ENCODE measurements at places on chromosomes 11 and 22.
A peak's percentile ranks its signal among the peaks of the same experiment; 100 is the strongest.

- DNase-seq: no peak
Measured at GRCh38 chr22:33014621-33015020, 43.6 kb downstream of the SYN3 start.

- no peak for DNase-seq
Measured at GRCh38 chr22:29207562-29208501, 2.1 kb downstream of the EMID1 start.

DNA sequence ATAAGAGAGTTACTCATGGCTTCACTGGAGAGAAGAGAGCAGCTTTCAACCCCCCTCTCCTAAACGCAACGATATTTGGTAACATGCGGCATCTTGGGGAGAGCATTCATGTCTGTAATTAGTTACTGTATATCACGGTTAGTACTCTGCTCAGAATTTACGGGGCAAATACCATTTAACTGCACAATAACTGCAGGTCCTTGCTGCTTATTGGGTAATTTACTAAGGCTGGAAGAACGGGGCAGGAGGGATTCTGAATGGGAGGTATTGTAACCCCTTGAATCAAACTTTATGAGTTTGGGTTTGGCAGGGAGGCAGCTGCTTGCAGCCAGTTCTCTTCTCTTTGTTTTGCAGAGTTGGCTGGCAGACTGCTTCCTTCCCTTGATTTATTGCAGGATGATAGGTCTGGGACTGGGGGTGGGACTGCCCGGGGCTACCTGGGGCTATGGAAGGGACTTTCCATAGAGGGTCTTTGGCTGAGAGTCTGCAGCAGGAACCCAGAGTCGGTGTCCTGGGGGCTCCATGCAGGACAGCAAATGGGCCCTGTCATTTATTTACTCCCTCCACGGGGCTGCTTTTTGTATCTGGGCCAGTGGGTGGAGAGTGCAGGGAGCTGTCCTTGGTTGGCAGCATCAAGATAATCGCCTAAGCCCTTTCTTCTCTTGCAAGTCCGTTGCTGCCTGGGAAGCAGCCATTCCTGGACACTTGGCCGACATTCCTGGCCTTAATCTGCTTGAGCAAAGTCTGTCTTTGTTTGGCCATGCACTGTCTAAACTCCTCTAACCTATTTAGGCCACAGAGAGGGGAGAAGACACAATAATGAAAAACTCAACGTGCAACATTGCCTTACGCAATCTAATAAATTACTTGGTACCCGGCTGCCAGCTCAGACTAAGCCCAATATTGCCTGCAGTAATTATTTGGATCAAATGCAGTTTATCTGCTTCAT is 188.9 kb downstream of the ST3GAL4 start:
- DNase-seq: peak; percentile 51

DNA sequence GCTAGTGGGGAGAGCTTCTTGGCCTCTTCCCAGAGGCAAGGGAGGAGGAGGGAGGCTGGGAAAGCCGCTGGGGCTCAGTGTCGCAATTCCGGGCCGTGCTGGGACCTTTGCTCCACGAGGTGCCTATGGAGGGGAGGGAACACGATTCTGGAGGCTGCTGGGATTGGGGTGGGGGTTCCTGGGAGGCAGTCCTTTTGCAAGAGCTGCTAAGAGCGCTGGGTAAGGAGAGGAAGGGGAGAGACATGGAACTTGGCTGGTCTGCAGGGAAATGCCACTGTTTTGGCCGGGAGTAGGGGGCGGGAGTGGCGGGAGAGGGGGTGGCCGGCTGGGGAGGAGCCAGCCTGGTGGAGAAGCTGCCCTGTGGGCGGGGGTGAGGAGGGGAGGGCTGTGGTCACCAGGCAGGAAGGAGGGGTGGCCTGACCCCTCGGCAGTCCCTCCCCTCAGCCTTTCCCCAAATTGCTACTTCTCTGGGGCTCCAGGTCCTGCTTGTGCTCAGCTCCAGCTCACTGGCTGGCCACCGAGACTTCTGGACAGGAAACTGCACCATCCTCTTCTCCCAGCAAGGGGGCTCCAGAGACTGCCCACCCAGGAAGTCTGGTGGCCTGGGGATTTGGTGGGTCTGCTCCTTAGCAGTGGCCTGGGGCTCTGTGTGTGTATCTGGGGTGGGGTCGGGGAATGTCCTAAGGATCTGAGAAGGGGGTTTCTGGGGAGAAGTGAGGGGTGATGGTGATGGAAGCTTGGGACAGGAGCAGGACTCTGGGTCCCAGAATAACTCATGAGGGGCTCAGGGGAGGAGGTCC is at the start of gene NR1H3:
Gene NR1H3 (plus strand): TSS at position 480 of the 800 bp plus-strand sequence. CDS start 1,221 bp downstream, outside the sequence.
- peak; percentile 25 for DNase-seq

- DNase-seq: peak; percentile 2
Measured at GRCh38 chr11:92048415-92048814, 176.2 kb upstream of the FAT3 start.

GRCh38 chr22:36470994-36471331 is 10.5 kb downstream of the TXN2 start:
- DNase-seq: no peak

GRCh38 chr11:13055200-13055599 is 46.1 kb downstream of the RASSF10 start:
- DNase-seq: no peak

DNA sequence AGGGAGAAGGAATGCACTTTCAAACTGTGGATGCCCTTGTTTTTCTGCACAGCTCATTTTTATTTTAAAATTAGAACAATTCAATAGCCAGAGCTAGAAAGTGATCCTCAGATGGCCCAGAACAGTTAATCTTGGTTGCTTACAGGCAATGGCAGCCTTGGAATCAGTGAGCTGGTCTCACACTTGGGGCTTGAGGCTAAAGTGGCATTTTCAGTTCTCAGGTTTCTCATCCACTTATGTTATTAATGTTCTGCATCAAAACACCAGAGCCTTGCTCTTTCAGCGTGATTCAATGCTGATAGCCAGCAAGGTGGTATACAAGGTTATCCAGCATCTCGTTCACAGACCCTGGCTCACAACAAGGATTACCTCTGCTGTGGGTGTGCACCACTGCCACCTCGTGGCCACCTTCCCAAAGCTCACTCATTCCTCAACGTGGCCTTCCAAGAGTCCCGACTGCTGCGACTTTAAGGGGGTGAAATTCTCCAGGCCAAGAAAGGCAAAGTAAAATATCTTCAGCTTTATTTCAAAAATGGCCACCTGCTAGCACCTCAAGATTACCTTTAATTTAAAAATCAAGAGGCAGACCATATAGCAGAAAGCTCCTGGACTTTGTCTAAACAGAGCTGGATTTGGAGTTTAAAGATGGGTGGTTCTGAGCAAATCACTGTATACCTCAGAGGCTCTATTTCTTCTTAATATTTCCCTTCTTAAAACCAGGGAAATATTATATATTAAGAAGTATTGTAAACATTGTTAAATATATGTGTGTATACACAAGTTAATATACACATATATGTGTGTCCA is 34.2 kb upstream of the FSHB start:
- DNase-seq: peak; percentile 29

DNA sequence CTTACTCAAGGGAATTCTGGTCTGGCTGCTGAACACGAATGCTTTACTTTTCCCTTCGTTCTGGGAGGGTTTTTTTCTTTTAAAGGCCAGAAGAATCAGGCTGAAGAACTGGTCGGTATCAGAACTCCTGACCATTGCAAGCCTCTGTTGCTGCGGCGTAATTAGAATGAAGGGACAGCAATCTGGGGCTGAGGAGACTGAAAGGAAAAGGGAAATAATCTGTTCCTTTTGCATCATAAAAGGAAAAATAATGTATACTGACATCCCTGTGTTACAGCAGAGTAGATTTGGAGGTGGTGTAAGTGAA is 670 bp downstream of the SC5D start:
- no peak for DNase-seq

GRCh38 chr11:27213232-27213660 is 149.8 kb downstream of the CCDC34 start:
- DNase-seq: no peak

GRCh38 chr22:50089231-50089630 is 575 bp upstream of the MOV10L1 start:
- no peak for DNase-seq

DNA sequence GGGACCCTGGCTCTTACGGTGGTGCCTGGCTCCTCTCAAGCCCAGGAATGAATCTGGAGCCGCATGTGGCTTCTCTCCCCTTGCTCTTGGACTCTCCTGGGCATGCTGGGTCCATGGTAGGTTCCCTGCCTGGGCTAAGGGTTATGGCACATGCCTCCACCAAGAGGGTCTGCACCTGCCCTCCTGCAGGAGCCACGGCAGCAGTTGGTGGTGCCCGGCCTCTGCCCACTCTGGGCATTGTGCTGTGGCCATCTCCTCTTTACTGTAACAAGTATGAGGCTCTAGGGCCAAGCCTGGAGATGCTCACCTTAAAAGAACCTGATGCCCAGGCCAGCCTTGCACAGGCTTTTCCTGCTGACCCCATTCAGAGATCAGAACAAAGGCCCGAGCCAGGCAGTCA is 104.0 kb upstream of the PITPNB start:
- no peak for DNase-seq

- DNase-seq: no peak
Measured at GRCh38 chr11:8937159-8937558, 4.4 kb upstream of the C11orf16 start.

DNA sequence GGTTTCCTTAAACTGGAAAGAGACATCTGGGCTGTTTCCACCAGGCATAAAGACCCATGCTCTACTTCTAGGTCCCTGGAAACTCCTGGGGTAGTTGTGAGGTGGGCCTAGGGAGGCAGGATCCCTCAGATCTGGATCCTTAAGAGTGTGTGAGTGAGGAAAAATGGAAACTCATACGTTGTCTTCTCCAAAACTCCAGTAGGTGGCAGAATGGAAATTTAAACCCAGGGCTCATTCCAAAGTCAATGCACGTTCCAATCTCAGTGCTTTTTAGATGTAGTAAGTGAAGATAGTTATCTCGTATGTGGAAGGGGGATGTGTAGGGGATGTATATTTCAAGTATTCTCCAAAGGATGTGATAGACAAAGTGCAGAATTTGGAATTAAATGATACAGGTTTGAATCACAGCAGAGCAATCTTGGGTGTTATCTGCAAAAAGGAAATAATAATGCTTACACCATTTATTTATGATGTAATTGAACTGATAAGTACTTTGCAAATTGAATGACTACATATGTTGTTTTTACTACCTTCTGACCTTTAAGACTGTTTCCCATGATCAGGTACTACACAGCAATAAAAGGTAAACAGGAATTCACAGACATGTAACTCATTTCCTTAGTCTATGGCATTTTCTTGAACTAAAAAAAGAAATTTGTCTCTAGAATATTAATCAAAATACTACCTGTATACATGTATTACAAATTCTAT is 13.1 kb upstream of the MMP1 start:
- DNase-seq: no peak

GRCh38 chr22:30875481-30876215 is 92.9 kb downstream of the MORC2 start:
- DNase-seq: no peak

- DNase-seq: no peak
Measured at GRCh38 chr11:132078264-132079076, 708.1 kb downstream of the NTM start.

DNA sequence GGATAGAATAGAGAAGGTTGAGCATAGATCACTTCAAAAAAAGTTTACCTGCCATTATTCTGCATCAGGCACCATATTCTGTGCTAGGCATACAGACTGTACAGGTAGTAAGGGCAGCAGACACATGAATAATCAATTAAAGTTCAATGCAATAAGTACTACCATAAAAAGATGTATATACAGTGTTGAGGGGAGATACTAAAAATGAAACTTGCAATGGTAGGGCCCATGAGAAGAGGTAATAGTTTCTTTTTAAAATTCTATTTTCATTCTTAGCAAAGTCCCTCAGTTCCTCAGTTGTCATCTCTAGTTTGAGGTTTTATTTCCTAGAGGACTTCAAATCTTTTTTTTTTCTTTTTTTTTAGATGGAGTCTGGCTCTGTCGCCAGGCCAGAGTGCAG is 819.9 kb downstream of the FAM181B start:
- DNase-seq: no peak

- peak; percentile 49 for DNase-seq
Measured at GRCh38 chr11:8870411-8871170, 40.4 kb upstream of the AKIP1 start.

GRCh38 chr11:107043242-107044006 is 25.1 kb upstream of the GUCY1A2 start:
- no peak for DNase-seq

DNA sequence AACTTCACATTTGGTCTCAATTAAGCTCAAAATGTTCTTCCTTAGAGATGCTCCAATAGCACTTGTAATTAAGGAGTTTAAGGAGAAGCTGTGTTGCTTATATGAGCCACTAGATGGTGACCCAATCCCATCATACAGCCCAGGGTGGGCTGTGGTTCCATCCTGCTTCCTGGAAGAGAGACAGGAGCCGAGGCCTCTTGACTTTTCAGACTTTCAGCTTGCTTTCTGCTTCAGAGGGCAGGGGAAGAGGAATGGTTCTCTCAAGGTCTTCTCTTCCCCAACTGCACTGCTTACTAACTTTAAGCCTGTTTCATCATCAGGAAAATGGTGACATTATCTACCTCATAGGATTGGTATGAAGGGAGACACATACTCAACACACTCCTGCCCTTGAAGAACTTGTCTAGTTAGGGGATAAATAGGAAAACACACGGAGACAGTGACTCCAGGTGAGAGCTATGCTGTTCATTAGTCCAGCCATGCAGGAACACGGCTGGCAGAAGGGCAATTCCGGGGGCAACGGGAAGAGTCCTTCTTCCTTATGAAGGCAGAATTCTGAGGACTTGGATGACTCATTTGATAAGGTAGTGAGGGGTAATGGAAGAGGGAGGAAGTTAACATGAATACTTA is 20.1 kb downstream of the TMEM218 start:
- peak; percentile 36 for DNase-seq

DNA sequence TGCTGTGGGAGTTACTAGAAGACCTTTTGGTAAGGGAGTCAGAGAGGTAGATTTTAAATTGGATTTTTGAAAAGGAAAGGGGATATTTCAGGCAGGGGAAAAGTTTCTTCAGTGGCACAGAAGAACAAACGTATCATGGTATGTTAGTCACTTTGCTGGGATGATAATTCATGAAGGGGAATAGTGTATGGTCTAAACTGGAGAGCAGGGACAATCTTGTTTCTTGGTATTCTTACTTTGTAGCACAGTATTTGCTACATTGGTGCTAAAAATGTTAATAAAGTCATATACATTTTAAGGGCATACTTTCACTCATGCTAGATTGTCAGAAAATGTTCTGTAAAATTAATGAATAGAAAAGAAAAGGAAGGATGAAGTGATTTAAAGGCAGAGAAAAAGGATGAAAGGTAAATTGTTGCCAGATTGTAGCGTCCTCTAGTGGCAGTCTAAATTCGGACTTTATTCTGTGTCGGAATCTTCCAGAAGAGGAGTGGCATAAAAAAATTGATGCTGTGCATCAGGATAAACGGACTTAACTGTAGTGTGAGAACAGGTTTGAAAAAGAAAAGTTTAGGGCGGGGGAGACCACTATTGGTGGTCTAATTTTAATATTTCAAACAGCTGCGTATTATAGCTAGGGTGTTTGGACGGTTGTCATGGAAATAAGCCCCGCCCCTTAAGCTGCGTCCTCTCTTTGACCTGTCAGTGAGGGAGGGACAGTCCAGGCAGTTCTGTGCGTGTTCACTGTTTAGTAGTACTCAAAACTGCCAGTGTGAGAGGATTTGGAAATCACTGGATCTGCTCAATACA is at the start of gene BCO2:
Gene BCO2 (plus strand): TSS at position 724 of the 810 bp plus-strand sequence. CDS start 90 bp downstream, outside the sequence.
- peak; percentile 78 for DNase-seq
